Body of pancreas (tissue), 4 donors: ENCODE measurements at places on chromosomes 12 and 14. TPM values are rescaled to one million over a fixed set of nuclear protein-coding genes. Genes with fewer than 3 reads are reported as not detected.

DNA sequence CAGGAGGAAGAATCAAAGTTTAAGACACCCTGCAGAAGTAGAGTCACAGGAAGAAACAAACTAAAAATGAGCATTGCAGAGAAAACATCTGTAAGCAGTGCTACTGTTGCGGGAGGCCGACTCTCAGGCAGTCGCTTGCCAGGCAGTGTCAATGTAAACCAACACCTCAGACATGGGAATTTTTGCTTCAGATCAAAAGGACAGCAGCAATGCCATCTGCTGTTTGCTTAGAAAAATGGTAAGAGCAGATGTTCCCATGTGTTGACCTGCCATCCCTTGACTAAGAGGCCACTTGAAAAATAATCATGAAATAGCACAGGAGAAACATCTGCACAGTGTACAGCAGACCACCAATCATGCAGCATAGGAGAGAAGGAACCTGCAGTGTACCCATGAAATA is 196.6 kb downstream of the SLC25A21 start:
- DNase-seq: no peak

DNA sequence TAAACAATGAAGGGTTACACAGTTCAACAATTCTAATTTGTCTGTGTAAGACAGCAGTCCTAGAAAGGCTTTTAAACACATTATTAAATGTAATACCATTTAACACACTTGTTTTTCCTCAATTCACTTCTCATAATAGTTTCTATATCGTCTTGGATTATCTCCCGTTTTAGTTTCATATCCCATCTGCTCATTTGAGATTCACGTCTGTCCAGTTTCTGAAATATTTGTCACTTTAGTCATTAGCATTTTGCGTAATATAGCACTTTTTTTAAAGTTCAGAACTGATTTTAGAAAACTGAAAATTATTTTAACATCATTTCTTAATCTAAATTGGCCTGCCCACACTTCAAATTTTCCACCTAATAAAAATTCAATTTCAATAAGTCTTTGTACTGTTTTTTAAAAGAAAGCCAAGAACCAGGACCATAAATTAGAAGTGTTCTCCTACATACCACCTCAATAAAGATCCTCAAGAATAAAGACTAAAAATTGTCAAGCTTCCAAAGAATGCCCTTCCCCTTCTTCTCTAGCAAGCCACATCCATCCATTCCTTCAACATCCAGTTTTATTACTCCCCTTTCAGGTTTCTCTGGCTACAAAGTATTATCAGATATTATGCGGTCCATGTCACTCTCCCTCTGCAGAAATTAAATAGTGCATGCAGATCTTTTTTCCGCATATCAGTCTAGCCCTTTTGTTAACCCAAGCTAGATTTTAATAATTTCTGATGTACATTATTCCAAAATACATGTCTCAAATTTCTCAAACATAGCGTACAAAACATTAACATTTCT is 11.9 kb downstream of the MED13L start:
- no peak for DNase-seq

The SLC4A8 gene
- 1.6 TPM for total RNA-seq

DNA sequence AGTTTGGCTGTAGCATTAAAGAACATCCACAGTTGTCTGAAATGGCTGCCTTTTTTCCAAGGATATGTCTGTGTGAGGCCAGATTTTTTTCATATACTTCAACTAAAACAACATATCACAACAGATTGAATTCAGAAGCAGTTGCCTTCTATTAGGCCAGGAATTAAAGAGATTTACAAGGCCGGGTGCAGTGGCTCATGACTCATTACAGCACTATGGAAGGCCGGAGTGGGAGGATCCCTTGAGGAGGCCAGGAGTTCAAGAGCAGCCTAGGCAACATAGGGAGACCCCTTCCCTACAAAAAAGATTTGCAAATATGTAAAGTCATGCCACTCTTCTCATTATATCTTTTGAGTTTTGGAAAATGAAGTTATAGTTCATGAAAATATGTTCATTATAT is 108.6 kb downstream of the KTN1 start:
- DNase-seq: no peak

The NTN4 gene
- 47.7 TPM for total RNA-seq

- DNase-seq: no peak
These were observed 32.7 kb downstream of the ANAPC7 start for GRCh38 chr12:110370732-110371231.

The KRT79 gene
- not detected for total RNA-seq

The ABCD2 gene
- total RNA-seq: 2.0 TPM

DNA sequence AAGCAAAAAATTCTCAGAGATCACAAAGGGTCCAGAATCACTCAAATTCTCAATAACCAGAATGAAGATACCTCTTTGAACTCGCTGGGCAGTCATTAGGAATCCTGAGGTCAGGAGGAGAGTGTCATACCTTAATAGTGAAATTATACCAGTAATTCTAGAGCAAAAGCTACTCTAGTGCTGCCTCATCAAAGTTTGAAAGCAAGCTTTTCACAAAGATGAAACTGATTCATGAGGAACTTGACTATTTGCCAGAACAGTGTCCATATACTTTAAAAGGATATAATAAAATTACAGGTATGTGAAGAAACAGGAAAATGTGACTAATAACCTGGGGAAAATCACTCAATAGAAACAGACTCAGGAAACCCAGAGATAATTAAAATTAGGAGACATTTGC is 44.5 kb downstream of the EML5 start:
- no peak for DNase-seq

The OTX2 gene
- not detected for total RNA-seq
